T-helper 9 cell (primary cell): ENCODE measurements at places on chromosomes 1 and 21.

DNA sequence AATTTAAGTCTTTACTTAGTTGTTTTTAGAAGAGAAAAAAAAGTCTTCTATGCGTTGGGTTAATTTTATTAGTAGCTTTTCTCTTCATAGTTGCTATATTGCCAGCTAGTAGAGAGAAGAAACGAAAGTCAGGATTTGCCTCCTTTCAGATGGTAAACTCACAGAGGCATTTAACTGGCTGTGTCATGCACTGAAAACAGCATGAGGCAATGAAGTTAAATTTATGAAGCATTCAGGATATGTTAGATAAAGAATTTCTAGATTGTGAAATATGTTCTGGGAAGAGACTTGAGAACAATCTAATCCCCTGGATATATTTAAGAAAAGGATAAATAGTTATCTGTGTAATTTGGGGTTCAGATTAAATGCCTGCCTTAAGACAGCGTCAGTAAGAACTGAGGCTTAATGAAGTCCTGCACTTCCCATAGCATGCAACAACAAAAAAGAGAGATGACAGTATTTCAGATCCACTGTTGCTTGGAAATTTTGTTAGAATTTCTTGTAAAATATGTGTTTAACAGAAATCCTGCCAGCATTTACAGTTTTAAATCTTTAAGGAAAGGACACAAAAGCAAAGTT, 1.7 kb downstream of the ANGPTL1 start:
- DNase-seq = no peak

GRCh38 chr1:166819974-166820373, 19.3 kb upstream of the POGK start:
- no peak for DNase-seq

DNA sequence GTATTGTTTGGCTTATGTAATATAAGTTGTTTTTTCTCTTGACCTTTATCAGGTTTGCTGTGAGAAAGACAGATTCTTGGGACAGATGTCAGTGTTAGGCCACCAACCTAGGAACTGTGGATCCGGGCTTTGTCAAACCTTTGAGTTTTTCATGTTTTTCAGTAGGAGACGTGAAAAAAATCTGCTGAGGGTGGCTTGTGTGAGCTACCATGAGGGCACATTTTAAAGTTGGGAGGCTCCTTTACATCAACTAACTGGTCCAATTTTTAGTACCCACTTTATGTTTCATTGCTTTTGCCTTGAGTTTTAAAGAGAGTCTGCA, 801 bp downstream of the RPS6KC1 start:
- no peak for DNase-seq

- peak; percentile 11 for DNase-seq
These were observed 683 bp upstream of the DMAP1 start for GRCh38 chr1:44212355-44213221.

- DNase-seq = no peak
These were observed 284.8 kb downstream of the BACH1 start for GRCh38 chr21:29583424-29583924.

GRCh38 chr1:178684542-178685000, 40.5 kb upstream of the RALGPS2 start:
- no peak for DNase-seq

GRCh38 chr1:47561523-47562007, 123.7 kb downstream of the FOXD2 start:
- DNase-seq = no peak

- no peak for DNase-seq
These were observed 35.4 kb downstream of the TBCE start for GRCh38 chr1:235402457-235403200.

GRCh38 chr1:237570530-237570929, 320.2 kb downstream of the ZP4 start:
- DNase-seq = no peak

GRCh38 chr1:109902204-109902985, 8.3 kb upstream of the CSF1 start:
- DNase-seq = no peak

- DNase-seq = no peak
These were observed 184.4 kb downstream of the GRIK3 start for GRCh38 chr1:36849956-36850355.

DNA sequence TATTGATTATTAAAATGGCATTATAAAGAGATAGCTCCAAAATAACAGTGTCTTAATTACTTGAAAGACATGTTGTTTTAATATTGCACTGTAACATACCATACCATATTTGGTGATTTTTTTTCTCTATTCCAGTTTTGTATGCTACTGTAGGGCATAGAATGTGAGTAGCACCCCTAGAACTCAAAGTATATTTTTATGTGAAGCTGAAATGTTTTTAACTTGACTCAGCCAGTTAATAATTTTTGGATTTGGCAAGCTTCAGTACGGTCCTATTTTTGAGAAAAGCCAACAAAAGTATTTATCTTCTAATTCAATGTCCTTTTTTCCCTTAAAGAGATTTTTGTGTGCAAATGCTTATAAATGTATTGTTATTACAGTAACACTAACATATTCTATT, 593.8 kb downstream of the USP25 start:
- DNase-seq = no peak

- DNase-seq = peak; percentile 81
These were observed 70.3 kb downstream of the PIK3CD start for GRCh38 chr1:9721606-9722377.

- no peak for DNase-seq
These were observed 261.2 kb upstream of the NR5A2 start for GRCh38 chr1:199766218-199766792.

DNA sequence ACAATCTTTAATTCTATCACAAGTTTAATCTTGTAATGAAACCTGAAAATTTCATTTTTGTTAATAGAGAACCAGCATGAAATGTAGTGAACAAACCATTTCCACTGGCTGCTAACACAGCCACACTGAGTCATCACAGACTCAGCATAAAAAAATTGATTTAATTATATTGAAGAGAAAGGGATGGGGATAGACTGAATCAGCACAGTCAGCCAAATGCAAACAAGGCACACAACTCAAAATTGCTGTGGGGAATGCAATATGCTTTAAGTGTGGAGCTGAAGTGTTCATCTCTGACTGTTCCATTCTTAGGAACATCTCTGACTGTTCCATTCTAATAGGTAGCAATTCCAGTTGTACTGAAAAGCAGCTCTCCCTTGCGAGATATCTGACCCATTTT, 299.8 kb downstream of the MRPL39 start:
- no peak for DNase-seq

DNA sequence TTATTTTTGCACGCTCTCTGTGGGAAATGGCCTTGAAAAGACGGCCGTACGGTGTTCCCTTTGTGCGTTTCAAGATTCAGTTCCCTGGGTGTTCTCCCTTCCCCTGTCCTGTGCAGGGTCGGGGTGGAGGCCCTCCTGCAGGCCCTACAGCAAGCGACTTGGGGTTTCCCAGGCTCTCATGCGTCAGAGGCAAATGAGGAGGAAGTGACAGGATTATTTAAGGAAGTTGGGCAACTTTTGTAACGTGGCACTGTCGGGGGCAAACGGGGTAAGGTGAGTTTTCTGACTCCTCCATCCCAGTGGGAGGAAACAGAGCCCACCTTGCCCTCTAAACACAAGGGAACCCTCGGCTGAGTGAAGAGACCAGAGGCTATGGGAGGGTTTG, 16.1 kb upstream of the AJAP1 start:
- DNase-seq = no peak

DNA sequence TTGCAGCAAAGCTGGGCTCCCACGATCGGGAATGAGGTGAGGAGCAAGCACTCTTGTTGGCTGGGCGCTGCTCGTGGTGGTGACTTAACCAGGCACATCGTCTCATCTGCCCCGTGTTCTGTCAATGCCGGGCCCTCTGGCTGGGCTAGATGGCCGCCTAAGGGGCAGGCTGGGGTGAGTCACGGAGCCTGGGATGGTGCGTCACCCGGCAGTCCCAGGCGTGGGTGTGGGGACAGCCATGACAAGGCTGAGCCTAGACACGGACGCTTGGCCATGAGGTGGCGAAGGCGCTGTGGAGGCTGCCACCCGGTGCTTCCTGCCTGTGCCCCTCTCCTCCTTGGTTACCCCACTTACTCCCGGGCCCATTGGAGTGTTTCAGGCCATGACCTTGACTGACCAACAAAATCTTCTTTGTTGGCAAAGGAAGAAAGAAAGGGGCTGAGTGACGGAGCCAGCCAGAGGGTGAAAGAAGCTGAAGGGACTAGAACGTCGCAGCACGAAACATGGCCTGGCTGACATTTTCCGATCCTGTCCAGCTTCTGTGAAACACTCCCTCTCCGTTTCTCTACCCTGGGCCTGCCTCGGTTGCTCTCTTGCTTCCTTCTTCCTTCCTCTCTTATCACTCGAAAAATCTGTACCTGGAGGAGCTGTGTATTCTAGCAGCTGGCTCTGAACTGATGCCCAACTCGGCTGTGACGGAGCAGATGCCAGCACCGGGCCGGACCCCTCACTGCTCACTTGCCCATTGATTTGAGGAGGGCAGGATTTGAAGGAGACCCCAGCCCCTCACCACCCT, 596 bp downstream of the CD247 start:
- DNase-seq = peak; percentile 76

DNA sequence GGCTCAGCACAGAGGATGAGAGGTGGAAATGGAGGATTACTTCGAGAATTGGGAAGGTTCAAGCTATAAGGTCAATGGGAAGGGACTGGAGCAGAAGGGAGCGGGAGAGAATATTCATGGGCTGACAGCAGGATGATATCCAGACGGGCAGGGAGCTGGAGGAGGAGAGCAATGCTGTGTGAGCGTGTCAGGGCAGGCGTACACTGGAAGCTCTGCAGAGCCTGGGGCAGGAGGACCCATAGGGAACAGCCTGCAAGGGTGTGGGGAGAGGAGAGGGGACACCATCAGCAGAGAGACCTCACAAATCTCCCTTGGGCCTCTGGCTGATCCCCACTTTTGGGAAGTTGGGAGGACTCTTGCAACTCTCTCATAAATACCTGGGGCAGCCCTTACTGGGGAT, 13.7 kb downstream of the CSF1 start:
- no peak for DNase-seq

DNA sequence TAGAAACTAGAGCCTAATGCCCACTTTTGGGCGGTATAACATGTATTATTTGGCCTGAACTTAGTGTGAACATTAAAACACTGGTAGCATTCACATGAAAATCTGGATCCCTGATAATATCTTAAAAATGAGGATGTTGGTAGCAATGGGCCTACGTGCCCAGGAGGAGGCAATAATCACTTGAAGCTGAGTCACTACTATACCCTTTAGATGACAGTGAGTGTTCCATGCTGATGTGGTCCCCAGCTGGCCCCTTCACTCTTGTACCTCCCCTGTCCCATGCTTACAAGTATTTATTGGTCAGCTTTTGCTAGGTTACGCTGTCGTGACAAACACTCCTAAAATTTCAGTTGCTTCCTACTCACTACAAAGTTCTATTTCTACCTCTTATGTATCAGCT, 23.0 kb upstream of the POU2F1 start:
- no peak for DNase-seq

- DNase-seq = no peak
These were observed 381.0 kb downstream of the HHAT start for GRCh38 chr1:210709701-210710100.

GRCh38 chr1:71647513-71648300, 566.9 kb upstream of the ZRANB2 start:
- no peak for DNase-seq

DNA sequence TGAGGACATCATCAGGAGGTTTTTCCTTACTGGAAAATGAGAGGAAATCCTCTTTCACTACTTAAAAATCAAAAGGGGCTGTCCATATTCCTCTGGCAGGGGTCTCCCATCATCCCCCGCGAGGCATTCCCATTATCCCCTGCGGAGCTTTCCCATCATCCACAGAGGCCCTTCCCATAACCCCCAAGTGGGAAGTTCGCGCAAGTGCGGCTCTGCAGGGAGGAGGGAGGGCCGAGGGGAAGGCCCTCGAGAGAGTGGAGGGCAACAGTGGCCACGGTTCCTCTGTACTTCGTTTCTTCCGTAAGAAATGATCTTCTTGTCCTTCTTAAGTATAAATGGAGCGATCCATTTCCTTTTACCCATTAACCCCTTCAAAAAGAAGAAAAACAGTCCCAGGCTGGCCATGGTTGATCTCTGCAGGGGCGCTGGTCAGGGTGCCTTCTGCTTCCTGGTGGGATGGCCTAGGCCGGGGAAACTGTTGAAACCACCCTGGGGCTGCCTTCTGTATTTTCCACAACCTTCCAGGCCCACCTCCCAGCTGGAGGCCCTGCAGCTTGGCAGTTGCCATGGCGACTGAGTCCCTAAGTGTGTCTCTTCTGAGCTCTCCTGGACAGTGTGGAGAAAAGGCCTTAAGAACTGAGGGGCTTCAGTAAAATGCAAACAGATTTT, 3.6 kb upstream of the RSPH1 start:
- DNase-seq = no peak

- no peak for DNase-seq
These were observed 94.2 kb downstream of the PLXNA2 start for GRCh38 chr1:208149776-208150514.

DNA sequence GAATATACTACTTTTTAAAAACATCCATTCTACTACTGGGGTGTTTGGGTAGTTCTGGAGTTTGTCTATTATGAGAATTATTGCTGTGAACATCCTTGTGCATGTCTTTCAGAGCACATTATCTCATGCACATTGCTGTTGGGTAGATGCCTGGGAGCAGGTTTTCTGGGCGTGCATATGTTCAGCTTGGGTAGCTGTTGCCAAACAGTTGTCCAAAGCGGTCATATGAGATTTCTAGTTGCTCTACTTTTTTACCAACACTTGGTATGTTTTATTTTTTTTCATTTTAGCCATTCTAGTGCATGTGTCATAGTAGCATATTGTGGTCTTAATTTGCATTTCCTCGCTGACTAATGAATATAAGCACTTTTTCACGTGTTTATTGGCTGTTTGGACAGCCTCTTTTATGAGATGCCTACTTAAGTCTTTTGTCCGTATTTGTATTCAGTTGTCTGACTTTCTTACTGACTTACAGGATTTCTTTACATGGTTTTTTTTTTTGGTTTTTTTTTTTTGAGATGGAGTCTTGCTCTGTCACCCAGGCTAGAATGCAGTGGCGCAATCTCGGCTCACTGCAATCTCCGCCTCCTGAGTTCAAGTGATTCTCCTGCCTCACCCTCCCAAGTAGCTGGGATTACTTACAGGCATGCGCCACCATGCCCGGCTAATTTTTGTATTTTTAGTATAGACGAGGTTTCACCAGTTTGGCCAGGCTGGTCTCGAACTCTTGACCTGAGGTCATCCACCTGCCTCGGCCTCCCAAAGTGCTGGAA, 18.1 kb downstream of the ZDHHC18 start:
- no peak for DNase-seq

DNA sequence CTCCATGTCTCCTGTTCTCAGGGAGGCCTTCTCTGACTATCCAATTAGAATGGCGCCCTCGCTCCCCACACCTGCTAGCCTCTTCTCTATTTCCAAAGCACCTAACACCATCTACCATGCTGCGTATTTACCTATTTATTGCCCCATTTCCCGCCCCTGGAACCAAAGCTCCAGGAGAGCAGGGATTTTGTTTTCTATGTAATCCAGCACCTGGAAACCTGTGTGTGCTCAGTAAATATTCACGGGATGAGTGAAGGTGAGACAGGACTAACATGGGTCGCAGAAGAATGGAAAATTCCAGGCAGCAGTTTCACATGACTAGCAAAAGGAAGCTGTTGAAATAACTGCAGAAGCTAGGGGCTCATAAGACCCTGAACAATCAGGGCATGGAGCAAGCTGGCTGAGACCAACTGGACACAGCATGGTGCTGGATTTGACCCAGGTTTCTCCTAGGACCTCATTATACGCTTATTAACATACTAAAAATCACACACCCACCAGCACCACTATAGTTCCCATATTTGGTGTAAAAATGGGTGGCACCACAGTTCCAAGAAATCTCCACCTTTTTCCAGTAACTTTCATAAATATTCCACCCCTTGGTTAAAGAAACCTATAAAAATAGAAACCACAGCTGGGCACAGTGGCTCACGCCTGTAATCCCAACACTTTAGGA, 15.1 kb upstream of the TENT5B start:
- no peak for DNase-seq
